Hypothalamus (tissue), 51 donors: ENCODE measurements at places on chromosomes 1 and 21.

DNA sequence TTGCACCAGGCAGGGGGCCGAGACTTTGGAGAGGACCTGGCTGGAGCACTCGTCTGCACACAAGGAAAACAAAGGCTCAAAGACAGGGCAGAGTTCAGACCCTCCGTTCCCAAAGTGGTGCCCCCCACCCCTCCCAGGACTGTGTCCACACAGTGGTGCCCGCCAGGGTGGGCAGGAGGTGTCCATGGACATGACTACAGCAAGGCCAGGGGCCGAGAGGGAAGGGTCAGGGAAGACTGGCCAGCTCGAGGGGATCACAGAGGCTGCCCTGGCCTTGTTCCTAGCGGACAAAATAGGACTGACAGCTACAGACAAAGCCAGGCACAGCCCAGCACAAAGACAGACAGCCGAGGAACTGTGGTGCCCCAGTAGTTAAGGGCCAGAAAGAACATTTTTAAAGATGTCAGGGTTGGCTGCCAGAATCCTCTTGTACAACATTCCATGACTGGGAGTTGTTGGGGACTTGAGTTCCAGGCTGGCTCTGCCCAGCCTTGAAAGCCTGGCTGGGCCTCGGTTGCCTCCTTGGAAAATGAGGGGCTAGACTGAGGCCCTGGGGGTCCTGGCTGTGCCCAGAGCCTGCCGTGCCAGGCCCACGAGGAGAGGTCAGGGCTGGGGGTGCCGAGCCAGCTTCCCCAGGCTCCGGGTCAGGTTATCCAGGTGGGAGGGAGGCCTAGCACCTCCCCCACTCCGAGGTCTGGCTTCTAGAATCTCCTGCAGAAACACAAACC lies 63.7 kb downstream of the SLX9 start:
- DNase-seq: no peak

DNA sequence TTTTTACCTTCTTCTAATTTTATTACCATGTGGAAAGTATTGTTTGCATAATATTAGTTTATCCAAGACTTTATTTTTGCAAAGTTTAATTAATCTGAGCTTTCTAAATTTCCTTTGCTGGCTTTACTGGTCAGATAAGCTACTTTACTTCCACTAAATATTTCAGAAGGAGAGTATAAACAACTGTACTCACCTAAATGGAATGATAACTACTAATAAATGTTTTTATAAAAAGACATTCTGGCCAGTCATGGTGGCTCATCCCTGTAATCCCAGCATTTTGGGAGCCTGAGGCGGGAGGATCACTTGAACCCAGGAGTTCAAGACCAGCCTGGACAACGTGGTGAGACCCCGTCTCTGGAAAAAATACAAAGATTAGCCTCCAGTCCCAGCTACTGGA lies 36.0 kb downstream of the ATP8B2 start:
- no peak for DNase-seq

GRCh38 chr1:228081578-228082213 lies 812 bp upstream of the ARF1 start:
- DNase-seq: no peak

- DNase-seq: no peak
These were observed 24.0 kb upstream of the PAX7 start for GRCh38 chr1:18606443-18607288.

- DNase-seq: no peak
These were observed 4.1 kb downstream of the TAGLN2 start for GRCh38 chr1:159921251-159921650.

- no peak for DNase-seq
These were observed 42.3 kb upstream of the CCDC190 start for GRCh38 chr1:162903246-162903645.

DNA sequence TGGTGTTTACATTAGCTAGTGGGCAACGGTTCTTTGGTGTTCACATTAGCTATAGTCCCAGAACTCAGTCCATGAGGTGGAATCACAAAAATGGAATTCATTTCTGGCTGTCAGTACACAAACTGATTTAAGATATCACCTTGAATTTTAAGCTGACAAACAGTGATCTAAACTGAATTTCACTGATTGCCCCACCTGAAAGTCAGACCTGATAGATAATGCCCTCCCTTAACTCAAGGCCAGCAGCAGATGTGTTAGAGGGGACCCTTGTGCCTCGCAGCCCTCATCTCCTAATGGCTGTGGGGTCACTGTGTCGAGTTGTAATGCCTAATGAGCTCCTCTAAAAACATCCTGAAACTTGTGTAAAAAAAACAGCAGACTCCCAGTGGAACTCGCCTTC lies 8.6 kb downstream of the ARF1 start:
- DNase-seq: no peak

- no peak for DNase-seq
These were observed 53.3 kb upstream of the SYT14 start for GRCh38 chr1:209884665-209885117.

DNA sequence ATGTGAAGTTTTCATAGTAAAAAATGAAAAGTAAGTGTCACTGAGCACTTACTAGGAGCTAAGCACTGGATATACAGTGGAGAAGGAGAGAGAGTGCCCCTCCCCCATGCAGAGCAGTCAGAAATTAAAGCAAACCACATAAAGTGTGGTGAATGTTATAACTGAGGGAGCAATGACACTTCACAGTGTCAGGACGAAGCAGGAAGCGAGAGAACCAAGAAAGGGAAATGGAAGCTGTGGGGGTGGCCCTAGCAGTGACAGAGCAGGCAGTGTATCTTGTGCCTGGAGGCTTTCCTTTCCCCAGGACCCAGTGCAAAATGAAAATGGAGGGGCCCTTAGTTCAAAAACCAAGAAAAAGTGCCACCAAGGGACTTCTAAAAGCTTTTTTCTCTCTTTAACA lies 21.5 kb upstream of the RCAN3 start:
- DNase-seq: peak; percentile 15

GRCh38 chr21:39097981-39098380 lies 85.3 kb downstream of the PSMG1 start:
- DNase-seq: no peak

- DNase-seq: no peak
These were observed 89.2 kb upstream of the IGSF21 start for GRCh38 chr1:18018366-18018765.

DNA sequence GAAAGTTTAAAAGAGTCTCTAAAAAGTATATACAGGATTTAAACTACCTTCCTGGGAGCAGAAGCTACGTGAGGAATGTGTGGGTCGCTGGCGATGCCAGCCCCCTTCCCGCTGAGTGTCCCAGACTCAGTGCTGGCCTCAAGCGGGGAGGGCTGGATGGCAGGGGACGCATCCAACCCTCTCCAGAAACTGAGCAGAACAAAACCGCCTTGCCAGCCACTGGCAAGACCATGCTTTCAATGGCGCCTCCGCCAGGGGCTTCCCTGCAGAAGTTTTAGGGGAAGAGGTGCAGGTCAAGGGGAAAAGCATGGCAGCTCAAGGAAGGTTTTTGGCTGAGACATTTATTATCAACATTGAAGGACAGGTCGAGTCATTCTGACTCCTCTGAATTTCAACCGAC lies 26.1 kb downstream of the NADK start:
- DNase-seq: no peak

GRCh38 chr21:42002421-42002958 lies 7.7 kb downstream of the ZBTB21 start:
- DNase-seq: no peak

DNA sequence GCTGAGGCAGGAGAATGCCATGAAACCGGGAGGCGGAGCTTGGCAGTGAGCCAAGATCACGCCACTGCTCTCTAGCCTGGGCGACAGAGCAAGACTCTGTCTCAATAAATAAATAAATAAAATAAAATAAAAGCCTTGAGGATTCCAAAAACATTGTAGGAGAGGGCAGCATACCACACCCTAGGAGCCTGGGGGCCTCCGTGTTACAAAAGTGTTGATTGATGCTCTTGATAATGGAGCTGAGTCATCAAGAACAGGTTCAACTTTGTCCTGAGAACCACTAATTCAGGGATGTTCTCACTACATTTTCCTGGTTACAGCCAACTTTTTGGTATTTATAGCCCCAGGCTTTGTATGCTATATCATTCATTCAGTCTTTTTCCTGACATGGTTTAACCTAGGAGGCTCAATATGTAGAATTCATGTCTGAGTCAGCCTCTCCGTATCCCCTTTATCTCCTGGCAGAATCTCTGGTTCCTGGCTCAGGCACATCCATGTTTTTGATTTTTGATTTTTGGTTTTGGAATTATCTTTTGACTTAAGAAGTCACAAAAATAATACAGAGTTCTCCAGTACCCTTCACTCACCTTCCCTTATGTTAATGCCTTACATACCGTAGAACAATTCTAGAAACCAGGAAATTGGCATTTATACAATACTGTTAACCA lies 69.4 kb downstream of the LRRC8D start:
- DNase-seq: no peak

GRCh38 chr1:3186526-3186921 lies 117.5 kb downstream of the PRDM16 start:
- no peak for DNase-seq

DNA sequence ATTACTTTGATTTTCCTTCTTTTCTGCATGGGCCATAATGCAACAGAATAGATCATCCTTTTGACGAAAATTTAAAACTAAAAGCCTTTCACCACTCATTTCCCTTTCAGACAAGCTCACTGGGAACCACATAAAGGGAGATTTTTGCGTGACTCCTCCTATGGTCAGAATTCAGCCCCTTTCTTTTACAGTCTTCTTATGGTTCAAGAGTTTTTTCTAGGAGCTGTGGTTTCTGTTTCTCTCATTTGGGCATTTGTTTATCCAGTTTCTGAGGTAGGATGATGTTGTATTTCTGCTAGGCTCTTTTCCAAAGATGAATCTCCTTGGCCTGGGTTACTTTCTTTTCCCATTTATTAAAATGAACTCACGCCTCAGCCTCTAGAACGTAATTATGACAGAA lies 16.9 kb downstream of the RGS1 start:
- DNase-seq: no peak

- no peak for DNase-seq
These were observed 15.9 kb downstream of the GNG12 start for GRCh38 chr1:67817319-67817718.

- peak; percentile 76 for DNase-seq
These were observed 13.8 kb downstream of the OLIG2 start for GRCh38 chr21:33039536-33039935.

DNA sequence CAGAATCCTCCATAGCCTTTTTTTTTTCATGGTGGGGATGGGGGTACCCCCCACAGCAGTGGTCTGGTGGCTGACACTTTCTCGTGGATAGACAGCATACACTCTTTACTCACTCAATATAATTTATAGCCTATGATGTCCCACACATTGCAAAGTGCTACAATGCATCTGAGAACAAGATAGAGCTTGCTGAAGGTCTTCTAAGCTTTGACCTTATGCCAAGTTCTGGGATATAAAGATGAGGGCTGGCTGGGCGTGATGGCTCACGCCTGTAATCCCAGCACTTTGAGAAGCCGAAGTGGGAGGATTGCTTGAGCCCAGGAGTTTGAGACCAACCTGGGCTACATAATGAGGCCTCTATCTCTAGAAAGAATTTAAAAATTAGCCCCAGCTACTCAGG lies 78.0 kb downstream of the MPZL1 start:
- no peak for DNase-seq

DNA sequence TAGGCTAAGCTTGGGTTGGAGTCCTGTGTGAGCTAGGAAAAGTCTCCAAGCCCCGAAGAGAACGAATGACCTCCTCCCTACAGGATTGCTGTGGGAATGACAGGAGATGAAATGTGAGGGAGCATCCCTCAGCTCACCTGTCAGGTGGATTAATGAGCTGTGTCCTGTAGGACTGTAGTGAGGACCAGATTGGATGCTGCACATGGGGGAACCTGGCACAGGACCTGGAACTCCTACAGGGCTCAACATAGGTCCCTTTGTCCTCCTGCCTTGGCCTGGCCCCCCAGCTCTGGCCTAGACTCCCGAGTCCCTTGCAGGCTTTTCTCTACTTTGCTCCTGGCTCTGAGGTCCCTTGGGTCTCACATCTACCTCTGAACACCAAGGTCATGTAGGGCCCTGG lies 155.7 kb downstream of the PTPRU start:
- no peak for DNase-seq

DNA sequence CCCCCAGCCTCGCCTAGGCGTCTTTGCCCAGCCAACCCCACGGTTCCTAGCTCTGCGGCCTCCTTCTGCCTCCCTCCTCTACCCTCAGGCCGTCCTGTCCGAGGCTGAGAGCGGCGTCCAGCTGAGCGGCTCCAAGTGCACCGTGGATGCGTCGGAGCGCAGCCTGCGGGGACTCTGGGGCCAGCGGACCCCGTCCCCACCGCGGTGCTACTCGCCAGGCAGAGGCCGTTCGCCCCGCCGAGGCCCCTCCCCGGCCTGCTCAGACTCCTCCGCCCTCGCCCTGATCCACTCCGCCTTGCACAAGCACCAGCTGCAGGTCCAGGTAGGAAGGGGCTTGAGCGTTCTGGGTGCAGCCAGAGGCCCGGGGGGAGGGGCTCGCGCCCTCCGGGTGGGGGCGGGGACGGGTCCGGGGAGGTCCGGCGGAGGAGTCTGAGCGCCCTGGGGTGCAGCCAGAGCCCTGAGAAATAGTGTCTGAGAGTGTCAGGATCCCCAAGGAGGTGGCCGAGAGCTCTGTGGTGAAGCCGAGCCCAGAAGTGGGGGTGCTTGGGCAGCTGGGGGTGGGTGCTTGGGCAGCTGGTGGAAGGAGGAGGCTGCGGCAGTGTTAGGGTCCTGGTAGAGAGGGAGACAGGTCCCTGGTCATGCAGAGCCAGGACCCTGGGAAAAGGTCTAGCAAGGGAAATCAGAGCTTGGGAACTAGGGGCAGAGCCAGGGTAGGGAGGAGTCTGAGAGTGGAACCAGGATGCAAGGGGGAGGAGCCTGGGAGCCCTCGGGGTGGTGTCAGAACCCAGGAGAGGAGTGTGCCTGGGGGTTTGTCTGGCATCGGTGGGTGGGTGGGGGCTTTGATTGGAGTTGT lies 3.2 kb upstream of the NBPF3 start:
- DNase-seq: no peak

DNA sequence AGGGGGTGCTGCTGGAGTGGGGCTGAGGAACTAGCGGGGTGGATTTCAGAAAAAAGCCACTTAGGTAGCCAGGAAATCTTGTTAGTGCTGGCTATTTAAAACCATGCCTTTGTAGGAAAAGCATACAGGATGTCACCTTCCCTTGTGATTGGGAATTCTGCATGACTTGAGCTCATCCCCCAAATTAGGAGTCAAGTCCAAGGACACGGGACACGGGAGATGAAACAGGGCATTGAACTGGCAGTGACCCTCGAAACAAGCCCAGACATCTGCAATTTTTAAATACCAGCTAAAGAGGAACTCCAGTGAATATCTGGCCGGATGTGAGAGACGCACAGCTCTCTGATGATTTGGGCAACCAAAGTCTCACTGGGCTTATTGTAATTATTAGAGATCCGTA lies 32.8 kb downstream of the C2CD2 start:
- DNase-seq: no peak

DNA sequence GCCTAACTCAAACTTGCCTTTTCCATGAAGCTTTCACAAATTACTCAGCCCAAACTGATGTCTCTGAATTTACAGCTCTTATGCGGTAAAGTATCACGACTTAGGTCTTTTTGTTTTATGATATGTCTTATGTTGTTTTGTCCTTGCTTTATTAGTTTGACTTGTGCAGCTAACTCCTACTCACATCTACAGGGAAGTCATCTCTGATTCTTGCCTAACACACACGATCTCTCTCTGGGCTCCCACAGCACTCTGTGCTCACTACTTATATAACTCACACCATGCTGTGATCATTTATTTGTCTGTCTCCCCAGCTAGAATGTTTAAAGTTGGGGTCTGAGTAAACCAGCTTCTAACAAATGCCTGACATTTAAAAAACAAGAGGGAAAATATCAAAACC lies 9.3 kb upstream of the PI4KB start:
- no peak for DNase-seq

- no peak for DNase-seq
These were observed 18.6 kb upstream of the MAPKAPK2 start for GRCh38 chr1:206666031-206666561.

- no peak for DNase-seq
These were observed 1.2 kb downstream of the TAL1 start for GRCh38 chr1:47230692-47231300.

- DNase-seq: no peak
These were observed 44.1 kb upstream of the PPM1J start for GRCh38 chr1:112759228-112759627.
